Progenitor cell of endocrine pancreas (in vitro differentiated cells): ENCODE measurements at places on chromosomes 5 and 9. TPM values are rescaled to one million over a fixed set of nuclear protein-coding genes. Genes with fewer than 3 reads are reported as not detected.

Gene OR1J2
- total RNA-seq = not detected in 2 replicates

Gene CARD9
- 1.6 and 2.0 TPM in 2 replicates for total RNA-seq

Gene CDKN2B-AS1
- not detected in 2 replicates for total RNA-seq

Gene LRRC70
- 0.75 and 0.77 TPM in 2 replicates for total RNA-seq

Gene FAM78A
- total RNA-seq = 1.9 and 2.0 TPM in 2 replicates

Gene TEK
- not detected in 2 replicates for total RNA-seq

Gene ENTREP1
- total RNA-seq = 3.6 and 3.7 TPM in 2 replicates

Gene AFF4
- total RNA-seq = 91.8 and 101 TPM in 2 replicates

Gene WDR55
- total RNA-seq = 26.0 and 26.9 TPM in 2 replicates

Gene PCDHB8
- total RNA-seq = 2.0 and 2.8 TPM in 2 replicates

Gene PCDHGA3
- total RNA-seq = 0.80 and 0.81 TPM in 2 replicates

Gene TPPP
- total RNA-seq = 2.6 and 2.9 TPM in 2 replicates

Gene GABRG2
- 0.60 and 0.81 TPM in 2 replicates for total RNA-seq

Gene TPD52L3
- total RNA-seq = not detected in 2 replicates

Gene F2RL1
- 6.5 and 10.0 TPM in 2 replicates for total RNA-seq

Gene SPOCK1
- 32.9 and 41.4 TPM in 2 replicates for total RNA-seq

Gene SLC22A4
- total RNA-seq = 0.48 TPM in 1 of 2 replicates, not detected in the other

Gene ABO
- total RNA-seq = 9.3 and 10.3 TPM in 2 replicates

Gene NMRK1
- 3.5 and 4.7 TPM in 2 replicates for total RNA-seq

Gene ST6GALNAC4
- 7.0 and 7.7 TPM in 2 replicates for total RNA-seq

Gene CENPK
- total RNA-seq = 36.3 and 39.0 TPM in 2 replicates

Gene SLC34A1
- not detected in 2 replicates for total RNA-seq

Gene SPINK9
- not detected in 2 replicates for total RNA-seq

Gene FYB1
- not detected in 2 replicates for total RNA-seq

Gene DTWD2
- total RNA-seq = 7.7 and 8.7 TPM in 2 replicates

Gene STKLD1
- total RNA-seq = 3.8 and 4.0 TPM in 2 replicates

Gene PCDHGA10
- total RNA-seq = 14.3 and 14.6 TPM in 2 replicates

Gene PCDH12
- not detected in 2 replicates for total RNA-seq

Gene PRDM12
- not detected in 2 replicates for total RNA-seq

Gene SNAPC4
- 22.3 and 23.7 TPM in 2 replicates for total RNA-seq

Gene DDX4
- total RNA-seq = not detected in 2 replicates

Gene MELK
- total RNA-seq = 24.0 and 27.9 TPM in 2 replicates

Gene LCN1
- total RNA-seq = not detected in 2 replicates

Gene BARX1
- 0.74 and 3.3 TPM in 2 replicates for total RNA-seq

Gene SPINK4
- 0.91 TPM in 1 of 2 replicates, not detected in the other for total RNA-seq

Gene FGF1
- not detected in 2 replicates for total RNA-seq

Gene MRPL50
- 14.4 and 16.1 TPM in 2 replicates for total RNA-seq

Gene ZNF484
- 11.1 and 12.0 TPM in 2 replicates for total RNA-seq

Gene ADAMTS12
- total RNA-seq = 5.2 and 7.8 TPM in 2 replicates

Gene PPP1R26
- 48.3 and 50.2 TPM in 2 replicates for total RNA-seq

Gene PPIP5K2
- total RNA-seq = 89.2 and 89.4 TPM in 2 replicates

Gene SLC12A2
- total RNA-seq = 51.7 and 57.4 TPM in 2 replicates

Gene CCDC171
- total RNA-seq = 5.1 and 7.7 TPM in 2 replicates

Gene GRXCR2
- total RNA-seq = not detected in 2 replicates

Gene SUSD3
- total RNA-seq = 0.43 and 1.2 TPM in 2 replicates

Gene IL33
- 0.13 TPM in 1 of 2 replicates, not detected in the other for total RNA-seq

Gene WNK2
- total RNA-seq = 302 and 345 TPM in 2 replicates

Gene C9
- not detected in 2 replicates for total RNA-seq

Gene FUT7
- total RNA-seq = not detected in 2 replicates

Gene NUTM2F
- 0.16 TPM in 1 of 2 replicates, not detected in the other for total RNA-seq

Gene HTR1A
- not detected in 2 replicates for total RNA-seq

Gene ARL14EPL
- not detected in 2 replicates for total RNA-seq

Gene C5orf58
- total RNA-seq = not detected in 2 replicates

Gene PCDHB9
- 7.5 and 8.0 TPM in 2 replicates for total RNA-seq

Gene ARID3C
- 8.5 and 12.0 TPM in 2 replicates for total RNA-seq

Gene FCN2
- total RNA-seq = not detected in 2 replicates
